ENCODE measurements at places on chromosomes 4 and X. TPM values are rescaled to one million over a fixed set of nuclear protein-coding genes. Genes with fewer than 3 reads are reported as not detected.

The MAGEB1 gene
- not detected for total RNA-seq

The FRG1 gene
- 69.3 TPM for total RNA-seq

The TMSB15A gene
- 0.68 TPM for total RNA-seq

The TMEM271 gene
- not detected for total RNA-seq

The RASL11B gene
- not detected for total RNA-seq

The FAM53A gene
- total RNA-seq = 5.8 TPM

The ZNF157 gene
- 0.11 TPM for total RNA-seq

The TSC22D3 gene
- total RNA-seq = 5.8 TPM

The DGKK gene
- not detected for total RNA-seq

The FATE1 gene
- total RNA-seq = not detected

The MAGEA2 gene
- total RNA-seq = 90.5 TPM

The TRIM60 gene
- total RNA-seq = 0.19 TPM

The LONRF3 gene
- total RNA-seq = 10.3 TPM

The KIF4A gene
- total RNA-seq = 29.9 TPM

The ATOH1 gene
- not detected for total RNA-seq

The TIGD4 gene
- total RNA-seq = 1.5 TPM

The GPAT3 gene
- 117 TPM for total RNA-seq

The FRMD7 gene
- not detected for total RNA-seq

The PKD2 gene
- 31.0 TPM for total RNA-seq

The REPS2 gene
- 0.56 TPM for total RNA-seq

The AFF2 gene
- total RNA-seq = not detected

Measured in A375 (cell line).